ENCODE measurements at places on chromosomes 1 and 21.

DNA sequence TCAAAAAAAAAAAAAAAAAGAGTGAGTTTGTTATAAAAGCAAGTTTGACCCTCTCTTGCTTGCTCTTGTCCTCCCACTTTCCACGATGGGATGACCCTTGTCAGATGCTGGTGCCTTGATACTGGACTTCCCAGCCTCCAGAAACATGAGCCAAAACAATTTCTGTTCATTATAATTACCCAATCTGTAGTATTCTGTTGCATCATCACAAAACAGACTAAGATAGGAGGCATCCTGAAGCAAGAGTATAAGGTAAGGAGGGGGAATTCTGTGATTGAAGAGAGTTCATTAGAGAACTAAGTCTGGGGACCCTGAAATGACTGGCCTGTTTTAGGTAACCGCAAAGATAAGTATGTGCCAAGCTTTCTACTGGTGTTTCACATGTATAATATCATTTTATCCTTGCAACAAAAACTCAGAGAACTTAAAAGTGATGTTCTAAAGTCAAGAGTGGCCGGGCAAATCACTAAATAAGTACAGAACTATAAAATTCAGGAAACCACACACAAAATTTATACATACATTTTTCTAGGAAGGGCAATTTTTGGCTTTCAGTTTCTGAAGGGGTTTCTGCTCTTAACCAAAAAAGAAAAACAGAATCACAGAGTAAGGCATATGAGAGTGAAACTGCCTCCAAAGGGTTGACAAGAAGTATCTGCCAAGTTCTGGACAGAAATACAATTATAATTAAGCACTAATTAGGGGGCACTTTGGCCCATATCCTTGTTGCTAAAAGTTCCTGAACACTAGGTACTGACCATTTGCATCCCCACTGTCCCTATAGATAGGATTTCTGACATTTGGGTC, 14.0 kb downstream of the DNALI1 start:
- DNase-seq: no peak

DNA sequence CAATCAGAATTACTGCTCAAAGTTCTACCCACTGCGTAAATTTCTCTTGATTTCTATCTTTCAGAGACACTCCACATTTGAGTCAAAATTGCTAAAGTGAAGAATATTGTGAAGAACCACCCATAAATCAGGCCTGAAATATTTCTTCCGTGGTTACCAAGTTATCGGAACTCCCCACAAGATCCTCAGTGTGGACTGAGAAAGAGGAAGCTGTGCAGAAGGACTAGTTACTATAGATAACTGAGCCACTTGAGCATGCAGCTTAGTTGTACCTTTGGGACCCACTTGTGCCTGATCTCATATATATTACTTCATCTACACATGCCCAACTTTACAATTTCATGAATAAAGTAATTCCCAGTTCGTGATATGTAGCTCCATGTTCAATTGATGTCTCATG, 18.4 kb downstream of the RWDD3 start:
- no peak for DNase-seq

DNA sequence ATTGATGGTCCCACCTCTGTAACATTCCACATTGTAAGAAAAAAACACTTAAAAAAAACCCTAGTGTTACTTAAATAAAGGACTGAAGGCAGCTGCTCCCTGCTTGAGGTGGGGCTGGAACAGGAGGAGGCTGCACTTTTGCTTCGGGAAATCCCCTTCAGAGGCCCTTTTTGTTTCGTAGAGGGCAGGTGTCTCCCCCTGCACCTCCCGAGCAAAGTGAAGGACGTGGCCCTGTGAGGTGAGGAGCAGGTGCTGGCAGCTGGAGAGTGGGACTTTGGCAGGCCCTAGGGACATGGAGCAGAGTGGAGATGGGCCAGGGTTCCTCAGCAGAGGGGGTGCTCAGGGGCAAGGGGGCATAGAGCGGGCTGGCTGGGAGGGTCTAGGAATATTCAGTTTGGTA, 33.4 kb upstream of the WNT4 start:
- no peak for DNase-seq

GRCh38 chr1:205053296-205053695, 10.3 kb downstream of the CNTN2 start:
- no peak for DNase-seq

- no peak for DNase-seq
Observed at GRCh38 chr1:91701472-91701869, 184.5 kb downstream of the TGFBR3 start.

GRCh38 chr1:34361121-34361520, 184.4 kb downstream of the C1orf94 start:
- DNase-seq: no peak

- no peak for DNase-seq
Observed at GRCh38 chr1:200304171-200304570, 105.7 kb downstream of the ZNF281 start.

- no peak for DNase-seq
Observed at GRCh38 chr1:200179126-200179780, 151.7 kb downstream of the NR5A2 start.

DNA sequence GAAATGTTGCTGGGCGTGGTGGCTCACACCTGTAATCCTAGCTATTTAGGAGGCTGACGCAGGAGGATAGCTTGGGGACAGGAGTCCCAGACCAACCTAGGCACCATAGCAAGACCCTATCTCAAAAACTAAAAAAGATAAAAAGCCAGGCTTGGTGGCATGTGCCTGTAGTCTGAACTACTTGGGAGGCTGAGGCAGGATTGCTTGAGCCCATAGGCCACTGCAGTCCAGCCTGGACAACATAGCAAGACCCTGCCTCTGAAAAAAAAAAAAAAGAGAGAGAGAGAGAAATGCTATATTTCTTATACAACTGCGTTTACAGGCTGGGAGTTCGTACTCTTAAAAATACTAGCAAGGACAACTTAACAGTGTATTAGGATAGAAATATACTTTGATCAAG, 46.2 kb upstream of the SPOCD1 start:
- no peak for DNase-seq

DNA sequence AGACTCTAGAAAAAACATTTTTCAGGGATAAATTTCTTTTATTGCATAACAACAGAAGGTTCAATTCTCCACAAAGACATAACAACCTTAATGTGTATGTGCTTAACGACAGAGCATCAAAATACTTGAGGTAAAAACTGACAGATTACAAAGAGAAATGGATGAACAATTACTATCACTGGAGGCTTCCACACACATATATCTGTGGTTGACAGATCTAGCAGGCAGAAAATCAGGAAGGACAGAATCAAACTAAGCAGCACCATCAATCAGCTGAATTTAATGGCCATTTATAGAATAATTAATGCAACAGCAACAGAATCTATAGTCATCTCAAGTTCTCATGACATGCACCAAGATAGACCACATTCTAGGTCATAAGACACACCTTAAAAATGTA, 306.0 kb upstream of the GREM2 start:
- DNase-seq: no peak

- DNase-seq: no peak
Observed at GRCh38 chr21:29349702-29350101, 51.0 kb downstream of the BACH1 start.

DNA sequence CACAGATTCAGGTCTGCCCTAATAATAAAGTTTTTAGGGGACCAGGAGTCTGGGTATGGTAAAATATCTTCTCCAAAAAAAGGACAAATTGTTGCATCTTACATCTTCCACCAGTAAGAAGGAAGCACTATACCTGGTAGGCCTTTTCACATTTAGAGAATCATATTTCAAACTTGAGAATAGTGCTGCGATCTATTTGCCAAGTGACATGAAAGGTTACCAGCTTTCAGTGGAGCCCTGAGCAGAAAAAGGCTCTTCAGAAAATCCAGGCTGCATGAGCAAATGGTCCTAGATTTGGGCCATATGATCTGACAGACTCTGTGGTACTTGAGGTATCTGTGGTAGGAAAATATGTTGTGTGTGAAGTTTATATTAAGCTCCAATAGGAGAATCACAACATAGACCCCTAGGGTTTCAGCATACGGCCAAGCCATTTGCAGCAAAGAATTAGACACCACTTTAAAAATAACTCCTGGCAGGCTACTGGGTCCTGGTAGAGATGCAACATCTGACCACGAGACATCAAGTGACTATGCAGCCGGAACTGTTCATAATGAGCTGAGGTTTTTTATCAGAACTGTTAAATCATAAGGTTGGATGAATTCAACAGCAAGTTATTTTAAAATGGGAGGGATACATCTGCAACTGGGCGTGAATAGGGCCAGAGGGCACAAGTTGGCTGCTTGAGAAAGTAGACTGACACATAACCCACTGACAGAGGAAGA, 38.6 kb upstream of the CCDC190 start:
- no peak for DNase-seq

- no peak for DNase-seq
Observed at GRCh38 chr1:35379317-35380000, 111.0 kb downstream of the ZMYM4 start.

DNA sequence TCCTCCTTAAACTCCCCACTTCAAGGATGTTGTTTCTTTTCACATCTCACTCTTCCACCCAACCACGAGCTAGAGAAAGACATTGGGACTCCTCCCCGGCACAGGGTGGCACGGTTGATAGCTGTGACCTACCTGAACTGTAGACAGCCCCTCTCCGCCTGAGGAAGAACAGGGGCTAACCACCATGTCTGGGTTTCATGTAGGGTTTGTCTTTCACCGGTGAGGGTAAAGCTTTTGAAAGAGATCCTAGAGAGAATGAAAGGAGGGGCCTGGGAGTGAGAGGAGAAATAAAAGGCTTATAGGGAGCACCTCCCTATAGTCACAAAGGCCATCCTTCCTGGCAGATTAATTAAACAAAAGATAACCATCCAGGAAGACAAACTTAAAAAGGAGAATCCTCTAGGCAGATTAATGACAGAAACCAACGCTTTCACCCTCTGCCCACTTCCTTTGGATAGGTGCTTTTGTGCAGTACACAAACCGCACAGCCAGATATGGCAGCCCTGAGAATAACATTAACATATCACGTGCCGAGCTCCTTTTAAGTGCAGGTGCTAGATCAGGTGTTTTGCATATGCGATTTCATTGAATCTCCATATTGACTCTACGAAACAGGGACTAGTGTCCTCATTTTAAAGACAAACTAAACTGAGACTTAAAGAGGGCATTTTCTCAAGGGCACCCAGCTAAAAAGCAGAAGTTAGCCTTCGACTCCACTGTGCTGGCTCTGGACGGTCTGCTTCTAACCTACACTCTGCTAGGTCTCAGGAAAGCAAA, 178.1 kb upstream of the RUNX1 start:
- DNase-seq: no peak

- DNase-seq: no peak
Observed at GRCh38 chr1:224881762-224882211, 47.7 kb upstream of the DNAH14 start.

DNA sequence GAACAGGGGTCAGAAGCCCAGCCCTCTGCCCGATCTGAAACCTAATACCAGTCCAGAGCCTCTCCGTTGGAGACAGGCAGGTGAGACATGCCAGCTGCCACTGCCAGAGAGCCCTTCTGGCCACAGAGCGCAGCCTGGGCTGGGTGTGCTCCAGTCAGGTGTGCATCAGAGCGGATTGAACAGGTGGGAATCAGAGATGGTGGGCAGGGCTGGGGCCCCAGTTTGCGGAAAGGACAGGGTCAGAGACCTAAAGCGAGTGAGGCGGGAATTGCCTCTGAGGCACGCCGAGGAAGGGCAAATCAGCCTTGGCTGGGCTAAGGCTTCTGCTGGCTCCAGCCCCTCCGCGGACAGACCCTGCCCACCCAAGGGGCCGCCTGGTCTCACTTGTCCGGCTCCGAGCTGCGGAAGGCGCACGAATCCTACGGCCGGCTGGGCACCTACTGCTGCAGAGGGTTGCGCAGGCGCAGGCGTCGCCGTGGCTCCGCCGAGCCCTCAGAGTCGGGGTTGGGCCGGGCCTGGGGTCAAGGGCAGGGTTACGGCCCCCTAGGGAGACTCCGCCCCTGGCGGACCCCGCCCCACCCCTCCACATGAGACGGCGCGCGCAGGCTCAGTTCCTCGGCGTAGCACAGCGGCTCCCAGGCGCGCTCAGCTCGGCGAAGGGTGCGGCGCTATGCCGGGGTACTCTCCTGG, 10.3 kb downstream of the CPLANE2 start:
- DNase-seq: no peak

DNA sequence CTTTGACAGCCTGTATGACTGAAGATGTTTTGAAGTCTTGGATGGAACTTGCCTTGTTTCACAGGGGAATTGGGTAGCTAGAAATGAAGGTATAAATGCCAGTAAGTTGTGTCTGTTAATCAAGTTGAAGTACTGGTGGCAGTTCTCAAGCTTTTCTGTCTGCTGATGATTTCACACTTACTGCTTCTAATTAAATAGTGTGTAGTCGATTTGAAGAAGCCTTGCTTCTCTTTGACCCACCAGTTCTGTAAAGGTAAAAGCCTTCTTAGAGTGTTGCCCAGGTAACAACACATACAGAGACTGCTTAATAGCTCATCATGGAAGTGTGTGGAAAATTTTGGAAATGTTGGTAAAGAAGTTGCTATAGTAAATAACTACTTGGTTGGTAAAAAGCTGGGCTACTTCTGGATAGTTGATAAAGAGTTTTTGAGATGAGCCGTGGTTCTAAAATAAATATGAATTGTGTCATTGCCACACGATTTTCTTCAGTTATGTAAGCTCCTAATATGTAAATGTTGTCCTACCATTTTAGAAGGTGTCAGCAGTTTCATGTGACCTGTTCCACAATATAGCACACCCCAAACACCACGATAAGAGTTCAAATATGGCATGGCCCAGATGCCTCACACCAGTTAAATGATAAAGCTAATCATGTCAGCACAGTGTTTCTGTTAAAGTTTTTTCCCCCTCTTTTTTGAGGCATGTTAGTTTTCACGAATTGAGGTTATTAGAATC, 7.4 kb downstream of the RABGAP1L start:
- DNase-seq: no peak

Data from HL-60 (cell line).